Stromal cell of bone marrow (primary cell): ENCODE measurements at places on chromosomes 7 and 10.

- DNase-seq: no peak
Observed at GRCh38 chr7:36726311-36726710, 2.0 kb upstream of the AOAH start.

GRCh38 chr7:101901661-101902491 lies 84.5 kb downstream of the CUX1 start:
- no peak for DNase-seq

GRCh38 chr7:38839851-38840250 lies 69.1 kb downstream of the VPS41 start:
- no peak for DNase-seq

DNA sequence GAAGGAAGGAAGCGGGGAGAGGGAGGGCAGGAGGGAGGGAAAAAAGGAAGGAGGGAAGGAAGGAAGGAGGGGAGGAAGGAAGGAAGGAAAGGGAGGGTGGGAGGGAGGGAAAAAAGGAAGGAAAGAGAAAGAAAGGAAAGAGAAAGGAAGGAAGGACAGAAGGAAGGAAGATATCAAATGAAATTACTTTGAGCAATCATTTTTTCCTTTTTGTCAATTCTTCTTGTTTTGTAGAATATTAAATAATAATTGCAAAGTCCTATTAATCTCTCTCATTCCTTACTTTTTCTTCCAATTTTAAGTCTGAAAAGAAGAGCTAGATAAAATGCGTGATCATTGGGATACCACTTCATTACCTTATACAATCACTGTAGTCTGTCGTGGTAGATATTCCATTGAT lies 117.5 kb downstream of the PLXDC2 start:
- DNase-seq: no peak

DNA sequence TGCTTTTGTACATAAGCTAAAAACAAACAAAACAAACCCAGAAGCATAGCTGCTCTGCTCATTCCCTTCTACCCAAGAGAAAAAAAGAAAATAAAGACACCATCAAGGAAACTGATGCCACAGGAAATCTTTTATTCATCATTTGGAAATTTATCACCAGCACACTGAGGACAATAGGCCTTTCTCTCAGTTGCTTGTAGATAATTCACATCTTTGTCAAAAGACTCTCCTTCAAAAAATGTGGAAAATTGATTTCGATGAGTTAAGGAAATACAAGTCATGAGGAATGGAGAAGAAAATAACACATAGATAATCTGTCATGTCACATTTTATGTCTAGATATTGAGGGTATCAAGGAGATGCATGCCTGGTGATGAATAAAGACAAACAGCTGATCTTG lies 53.5 kb downstream of the ZNF37A start:
- no peak for DNase-seq

GRCh38 chr10:21047511-21047910 lies 150.4 kb upstream of the NEBL start:
- DNase-seq: no peak

DNA sequence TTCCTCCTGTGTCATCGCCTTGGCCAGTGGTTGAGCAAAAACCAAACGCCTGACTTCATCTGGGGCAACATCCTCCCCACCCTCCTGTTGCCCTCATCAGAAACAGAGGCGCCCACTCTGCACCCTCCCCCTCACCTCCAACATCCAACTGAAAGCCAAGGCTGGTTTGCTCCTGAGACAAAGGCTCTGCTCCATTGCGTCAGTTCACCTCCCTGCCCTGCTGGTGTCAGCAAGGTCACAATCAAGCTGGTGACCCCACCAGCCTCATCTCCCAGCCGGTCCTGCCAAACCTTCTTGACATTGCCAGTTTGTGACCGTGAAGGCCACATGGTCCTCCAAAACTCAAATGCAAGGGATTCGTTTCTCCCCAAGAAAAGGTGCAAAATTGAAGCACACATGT lies 131.7 kb upstream of the ADAM12 start:
- DNase-seq: no peak

GRCh38 chr7:122013065-122013464 lies 131.0 kb downstream of the AASS start:
- DNase-seq: no peak

- no peak for DNase-seq
Observed at GRCh38 chr7:98907570-98907969, 29.2 kb downstream of the TRRAP start.

DNA sequence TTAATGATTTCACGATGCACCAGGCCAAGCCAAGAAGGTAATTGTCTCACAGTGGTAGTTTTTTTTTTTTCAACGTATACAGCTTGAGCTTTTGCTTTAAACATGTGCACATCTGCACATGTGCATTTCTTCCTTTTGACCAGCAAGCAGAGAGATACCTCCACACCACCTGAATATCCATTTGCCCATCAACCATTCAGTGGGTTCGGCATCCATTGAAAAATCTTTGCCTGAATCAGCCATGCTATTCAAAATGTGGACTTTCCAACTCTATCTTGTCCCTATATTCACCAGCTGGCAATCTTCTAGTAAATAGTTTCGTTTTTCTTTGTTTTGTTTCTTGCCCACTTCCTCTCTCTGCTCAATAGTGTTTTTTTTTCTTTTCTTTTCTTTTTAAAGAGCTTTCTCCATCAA lies 7.7 kb upstream of the TRA2A start:
- no peak for DNase-seq

DNA sequence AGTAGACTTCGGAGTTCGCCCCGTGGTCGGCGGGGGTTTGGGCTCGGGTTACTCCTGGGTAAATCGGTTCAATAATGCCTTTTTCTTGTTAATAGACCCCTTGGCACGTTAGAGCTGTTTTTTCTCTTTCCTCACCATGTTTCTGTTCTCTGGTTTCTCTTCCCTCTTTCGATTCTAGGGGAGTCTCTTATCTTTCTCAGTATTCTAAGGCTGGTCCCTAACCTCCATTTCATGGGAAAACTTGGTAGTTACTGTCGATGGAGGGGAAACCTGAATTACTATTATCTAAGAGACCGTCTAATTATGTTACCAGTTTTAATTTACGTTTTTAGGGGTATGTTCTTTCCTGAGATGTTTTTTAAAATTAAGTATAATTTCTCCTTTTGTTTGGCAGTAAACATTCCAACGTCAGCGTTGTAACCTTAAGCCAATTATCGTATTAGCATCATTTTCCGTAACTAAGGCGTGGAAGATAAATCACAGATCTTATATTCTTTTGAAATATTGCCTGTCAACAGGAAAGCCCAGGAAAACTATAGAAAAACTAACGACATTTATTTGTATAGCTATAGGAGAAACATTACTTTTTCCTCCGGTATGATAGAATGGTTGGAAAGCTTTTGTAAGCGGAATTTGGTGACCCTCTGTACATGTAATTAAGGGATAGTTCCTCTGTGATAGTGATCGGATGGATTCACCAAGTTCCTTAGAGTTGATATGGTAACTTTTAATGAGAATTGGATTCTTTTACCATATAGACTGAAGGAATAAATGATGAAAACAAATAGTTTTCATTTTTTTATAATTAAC lies 847 bp downstream of the BTAF1 start:
- DNase-seq: no peak

GRCh38 chr10:58278274-58278961 lies 9.5 kb downstream of the CISD1 start:
- DNase-seq: no peak

DNA sequence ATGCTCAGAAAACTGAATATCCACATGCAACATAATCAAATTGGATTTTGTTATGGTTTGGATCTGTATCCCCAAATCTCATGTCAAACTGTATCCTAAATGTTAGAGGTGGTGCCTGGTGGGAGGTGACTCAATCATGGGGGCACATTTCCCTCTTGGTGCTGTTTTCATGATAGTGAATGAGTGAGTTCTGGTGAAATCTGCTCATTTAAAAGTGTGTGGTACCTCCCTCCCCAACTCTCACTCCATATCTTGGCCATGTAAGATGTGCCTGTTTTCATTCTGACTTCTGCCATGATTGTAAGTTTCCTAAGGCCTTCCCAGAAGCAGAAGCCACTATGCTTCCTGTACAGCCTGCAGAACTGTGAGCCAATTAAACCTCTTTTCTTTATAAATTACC lies 239.6 kb upstream of the KLF14 start:
- DNase-seq: no peak

DNA sequence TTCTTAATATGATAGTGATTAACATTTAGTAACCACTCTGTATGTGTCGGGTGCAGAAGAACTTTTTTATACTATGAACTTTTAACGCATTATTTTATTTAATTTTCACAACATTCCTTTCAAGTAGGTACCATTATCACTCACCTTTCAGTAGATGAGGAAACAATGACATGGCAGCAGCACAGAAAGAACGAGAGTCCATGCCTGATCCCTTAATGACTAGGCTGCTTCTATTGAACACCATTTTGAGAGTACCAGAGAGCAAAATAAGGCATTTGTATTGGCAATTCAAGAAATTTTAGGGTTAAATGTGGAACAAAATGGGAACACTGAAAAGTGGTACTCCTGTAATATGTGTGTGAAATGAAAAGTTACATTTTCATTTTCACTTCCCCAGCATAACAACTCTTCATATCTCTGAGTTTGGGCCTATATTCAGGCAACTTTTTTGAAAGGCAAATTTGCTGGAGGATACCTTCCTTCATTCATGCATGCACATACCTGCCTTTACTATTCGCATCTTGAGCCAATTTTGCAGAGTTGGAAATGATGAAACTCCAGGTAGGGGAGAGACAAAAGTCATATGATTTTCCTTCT lies 12.8 kb downstream of the LRRN3 start:
- DNase-seq: no peak

DNA sequence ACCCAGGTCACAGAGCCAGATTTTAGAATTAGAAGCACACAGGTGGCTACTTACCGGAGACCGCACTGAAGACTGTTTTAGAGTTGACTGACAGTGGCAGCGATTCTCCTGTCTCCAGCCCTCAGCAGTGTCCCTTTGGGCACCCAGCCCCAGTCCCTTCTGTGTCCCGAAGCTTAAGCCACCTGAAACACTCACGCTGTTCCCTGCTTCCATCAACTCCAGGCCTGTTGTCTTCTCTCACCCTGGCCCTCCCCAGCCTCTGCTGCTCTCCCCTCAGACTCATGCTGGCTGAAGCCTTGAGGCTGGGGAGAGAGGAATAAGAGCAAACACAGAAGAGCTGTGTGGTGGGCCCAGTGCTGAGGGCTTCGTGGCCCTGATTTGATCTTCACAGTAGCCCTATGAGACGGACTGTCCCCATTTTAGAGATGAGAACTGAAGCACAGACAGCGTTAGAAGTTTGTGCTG lies 10.6 kb downstream of the SAP25 start:
- DNase-seq: no peak

DNA sequence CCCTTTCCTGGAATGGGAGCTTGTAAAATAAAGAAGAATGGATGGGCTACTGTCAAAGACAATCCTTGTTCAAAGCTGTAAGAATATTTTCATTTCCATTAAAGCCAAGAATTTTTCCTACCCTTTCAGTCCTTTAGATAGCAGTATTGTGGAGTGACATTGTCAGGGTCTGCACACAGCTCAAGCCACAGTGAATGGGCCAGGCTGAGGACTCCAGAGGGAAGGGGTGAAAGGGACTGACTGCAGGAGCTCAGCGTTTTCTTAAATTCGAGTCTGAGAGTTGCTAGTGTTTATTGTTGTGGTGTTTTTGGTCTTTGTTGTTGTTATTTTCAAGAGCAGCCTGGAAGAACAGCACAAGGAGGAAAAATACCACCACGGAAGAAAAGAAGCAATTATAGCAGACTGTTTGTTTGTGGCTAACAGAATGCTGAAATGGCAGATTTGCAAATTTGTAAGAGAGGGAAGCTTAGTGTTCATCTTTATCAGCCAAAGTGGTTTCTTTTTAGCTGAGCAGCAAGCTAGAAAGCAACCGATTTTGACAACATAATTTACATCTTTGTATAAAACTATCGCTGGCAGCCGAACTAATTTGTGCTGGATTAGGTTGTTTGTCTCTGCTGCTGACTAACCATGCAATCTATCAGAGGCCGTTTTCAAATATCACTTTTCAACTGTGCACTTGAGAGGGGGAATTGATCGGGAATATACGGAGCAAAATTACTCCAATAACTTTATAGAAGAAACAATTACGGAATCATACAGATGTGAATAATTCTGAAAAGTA lies 192.1 kb downstream of the LRMDA start:
- no peak for DNase-seq

DNA sequence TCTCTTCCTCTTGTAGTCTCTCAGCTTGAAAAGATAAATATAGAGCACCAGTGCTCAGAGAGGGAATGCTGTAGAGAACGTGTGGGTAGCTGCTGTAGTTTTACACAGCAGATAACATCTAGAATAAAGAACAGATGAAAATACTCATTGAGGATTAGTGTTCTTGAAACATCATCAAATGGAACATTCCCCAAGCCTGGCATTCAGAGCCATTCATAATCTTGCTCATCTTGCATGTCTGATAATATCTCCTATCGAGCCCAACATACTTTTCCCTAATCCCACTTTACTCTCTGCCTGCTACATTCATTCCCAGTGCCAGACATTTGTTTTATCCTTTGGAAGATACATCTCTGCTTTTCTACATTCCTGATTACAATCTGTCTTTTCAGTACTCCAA lies 35.2 kb downstream of the MCU start:
- DNase-seq: no peak

DNA sequence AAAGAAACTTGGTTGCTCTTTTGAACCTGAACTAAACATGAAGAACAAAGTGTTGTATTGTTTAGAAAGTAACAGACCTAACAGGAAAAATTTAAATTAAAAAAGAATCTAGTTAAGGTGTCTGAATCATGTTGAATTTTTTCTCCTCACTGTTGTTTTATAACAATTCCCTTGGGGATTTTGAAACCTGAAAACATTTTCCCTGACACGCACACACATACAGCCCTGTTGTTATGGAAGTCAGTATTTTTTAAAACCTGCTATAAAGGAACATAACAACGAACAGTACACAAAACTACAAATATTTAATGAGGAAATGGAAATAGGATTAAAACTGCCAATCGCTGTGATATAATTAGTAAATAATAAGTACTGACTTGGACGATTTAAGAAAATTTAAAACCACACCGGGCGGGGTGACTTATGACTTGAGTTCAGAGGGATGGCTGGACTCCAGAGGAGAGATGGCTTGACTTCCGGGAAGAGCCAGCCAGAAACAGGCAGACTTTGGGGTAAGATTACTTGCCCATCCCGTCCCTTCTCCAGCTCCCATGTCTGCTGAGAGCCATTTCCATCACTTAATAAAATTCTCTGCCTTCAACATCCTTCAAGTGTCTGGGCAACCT lies 16.2 kb upstream of the SPOCK2 start:
- no peak for DNase-seq

DNA sequence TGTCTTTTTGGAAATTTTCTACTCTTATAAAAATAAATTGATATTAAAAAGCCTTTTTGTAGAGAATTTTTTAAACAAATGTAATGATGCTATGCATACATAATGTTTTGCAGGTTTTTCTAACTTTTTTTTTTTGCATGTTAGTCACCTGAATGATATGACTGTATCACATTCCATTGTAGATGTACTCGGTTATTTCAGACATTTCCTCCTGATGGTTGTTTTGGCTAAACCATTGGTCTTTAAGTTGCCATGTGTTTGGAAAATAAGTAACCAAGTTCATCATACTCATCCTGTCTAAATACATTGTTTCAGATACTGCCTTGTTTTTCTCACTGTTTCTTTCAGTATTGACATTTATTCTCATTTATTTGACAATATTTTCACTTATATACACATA lies 25.8 kb downstream of the NHLRC2 start:
- DNase-seq: no peak

- no peak for DNase-seq
Observed at GRCh38 chr10:69172241-69172982, 7.6 kb upstream of the SUPV3L1 start.

GRCh38 chr7:107118109-107118900 lies 50.5 kb upstream of the HBP1 start:
- DNase-seq: no peak

- DNase-seq: peak; percentile 65
Observed at GRCh38 chr10:33612116-33612515, 277.6 kb upstream of the NRP1 start.
